Jurkat, Clone E6-1 (cell line): ENCODE measurements at places on chromosomes 4 and X.

- no peak for DNase-seq
Measured at GRCh38 chr4:172485007-172485406, 671.8 kb downstream of the GALNTL6 start.

GRCh38 chrX:35166023-35166422 is 223.4 kb downstream of the FAM47B start:
- no peak for DNase-seq

- DNase-seq: no peak
Measured at GRCh38 chr4:145181091-145181501, 707 bp upstream of the OTUD4 start.

DNA sequence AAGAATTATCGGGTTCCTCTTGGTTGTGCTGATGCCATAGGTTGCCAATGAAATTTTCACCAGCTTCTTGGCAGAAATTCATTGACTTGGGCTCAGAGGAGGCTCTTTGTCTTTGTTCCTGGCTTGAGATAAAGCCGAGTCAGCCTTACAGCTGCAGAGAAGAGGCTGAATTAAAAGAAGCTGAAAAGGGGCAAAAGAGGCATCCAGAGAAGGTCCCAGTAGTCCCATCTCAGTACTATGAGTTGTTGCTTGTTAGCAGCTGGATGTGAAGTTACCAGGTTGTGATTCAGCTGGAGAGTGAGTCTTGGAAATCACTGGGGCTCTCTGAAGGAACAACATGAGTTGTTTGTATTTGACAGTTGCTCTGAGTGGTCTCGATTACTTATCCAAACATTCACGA is 59.7 kb downstream of the SMAD1 start:
- no peak for DNase-seq

- DNase-seq: peak; percentile 51
Measured at GRCh38 chrX:129961180-129962083, 21.0 kb upstream of the BCORL1 start.

DNA sequence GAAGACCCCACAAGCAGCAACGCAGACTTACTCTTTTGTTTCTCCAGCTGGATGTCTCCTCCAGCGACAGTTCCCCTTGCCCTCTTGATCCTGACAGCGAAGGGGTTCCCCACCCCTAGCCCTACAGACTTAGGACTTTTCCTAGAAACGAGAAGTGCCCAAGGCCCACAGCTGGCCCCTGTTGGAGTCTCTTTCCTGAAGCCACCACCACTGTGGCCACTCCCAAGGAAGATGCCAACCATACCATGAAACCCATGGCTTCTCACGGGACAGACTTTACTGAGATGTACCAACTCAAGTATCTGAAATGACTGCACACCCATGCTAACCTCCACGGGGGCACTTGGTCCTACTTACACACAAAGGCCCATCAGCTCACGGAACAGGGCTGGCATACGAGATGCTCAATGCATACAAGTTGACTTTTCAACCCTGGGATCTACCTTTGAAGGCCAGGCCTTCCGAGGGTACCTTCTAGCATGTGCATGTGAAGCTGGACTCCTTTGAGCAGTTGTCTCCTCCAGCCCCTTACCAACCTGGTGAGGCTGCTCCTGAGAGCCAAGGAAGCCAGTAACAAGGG is 924 bp upstream of the IRAK1 start:
- no peak for DNase-seq

DNA sequence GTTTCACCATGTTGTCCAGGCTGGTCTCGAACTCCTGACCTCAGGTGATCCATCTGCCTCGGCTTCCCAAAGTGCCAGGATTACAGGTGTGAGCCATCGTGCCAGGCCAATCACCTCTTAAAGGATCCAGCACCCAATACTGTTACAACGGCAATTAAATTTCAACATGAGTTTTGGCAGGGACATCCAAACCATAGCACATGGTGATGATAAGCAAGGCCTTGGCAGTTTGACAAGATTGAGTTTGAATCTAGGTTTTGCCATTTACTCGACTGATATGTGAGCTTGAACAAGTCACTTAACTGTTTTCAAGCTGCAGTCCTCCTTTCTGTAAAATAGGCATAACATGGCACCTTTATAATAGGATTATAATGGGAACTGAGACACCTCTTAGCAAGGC is 84.1 kb downstream of the GPR82 start:
- no peak for DNase-seq

- DNase-seq: no peak
Measured at GRCh38 chr4:123986268-123986798, 589.7 kb downstream of the SPRY1 start.

DNA sequence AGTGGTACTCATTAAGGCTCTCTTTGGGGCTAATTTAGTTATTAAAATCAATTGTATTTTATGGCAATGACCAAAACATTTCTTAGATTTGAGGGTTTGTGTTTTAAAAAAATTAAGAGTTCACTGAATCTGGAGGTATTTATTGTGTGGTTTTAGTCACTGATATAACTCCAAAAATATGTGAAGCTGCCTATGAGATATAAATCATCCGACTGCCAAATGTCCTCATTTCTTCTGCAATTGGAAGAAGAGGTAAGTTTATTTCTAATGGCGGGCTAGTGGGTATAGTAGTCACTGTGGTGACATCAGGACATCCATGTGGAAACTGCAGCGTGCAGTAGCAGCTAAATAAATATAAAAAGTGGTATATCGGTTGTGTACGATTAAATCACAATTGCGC is 205.5 kb downstream of the MID1 start:
- DNase-seq: no peak

GRCh38 chr4:151537687-151538086 is 128.7 kb downstream of the FHIP1A start:
- no peak for DNase-seq

- no peak for DNase-seq
Measured at GRCh38 chrX:138719396-138719795, 7.9 kb upstream of the FGF13 start.

DNA sequence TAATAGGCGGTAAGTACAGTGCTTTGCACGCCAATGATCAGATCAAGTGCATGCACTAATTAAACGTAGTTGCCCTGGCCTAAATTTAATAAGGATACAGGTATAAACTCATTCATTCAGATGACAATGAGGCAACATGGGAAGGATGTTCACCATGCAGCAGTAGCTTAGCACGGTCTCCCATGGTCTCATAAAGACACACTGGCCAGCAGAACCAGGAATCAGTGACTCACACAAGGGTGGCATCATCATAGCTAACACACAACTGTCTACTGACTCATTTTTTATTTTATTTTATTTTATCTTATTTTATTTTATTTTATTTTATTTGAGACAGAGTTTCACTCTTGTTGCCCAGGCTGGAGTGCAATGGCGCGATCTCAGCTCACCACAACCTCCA is 42.7 kb downstream of the TMEM156 start:
- DNase-seq: no peak

GRCh38 chrX:154802947-154803346 is 2.3 kb downstream of the MPP1 start:
- no peak for DNase-seq

DNA sequence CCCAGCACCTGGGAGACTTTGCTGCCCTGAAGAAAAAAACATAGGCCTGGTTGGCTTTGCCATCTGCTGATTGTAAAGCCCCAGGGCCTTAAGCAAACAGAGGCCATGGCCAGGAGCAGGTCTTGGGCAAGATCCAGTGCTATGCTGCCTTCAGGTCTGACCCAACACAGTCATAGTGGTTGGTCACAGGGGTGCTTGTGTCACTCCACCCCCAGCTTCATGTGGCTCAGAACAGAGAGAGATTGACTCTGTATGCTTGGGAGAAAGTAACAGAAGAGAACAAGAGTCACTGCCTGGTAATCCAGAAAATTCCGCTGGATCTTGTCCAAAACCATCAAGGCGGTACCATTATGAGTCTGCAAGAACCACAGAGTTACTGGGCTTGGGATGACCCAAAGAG is 24.4 kb upstream of the SMARCA5 start:
- no peak for DNase-seq

GRCh38 chr4:141686879-141687278 is 50.5 kb downstream of the IL15 start:
- no peak for DNase-seq

GRCh38 chr4:134126000-134126560 is 75.5 kb downstream of the PABPC4L start:
- no peak for DNase-seq

DNA sequence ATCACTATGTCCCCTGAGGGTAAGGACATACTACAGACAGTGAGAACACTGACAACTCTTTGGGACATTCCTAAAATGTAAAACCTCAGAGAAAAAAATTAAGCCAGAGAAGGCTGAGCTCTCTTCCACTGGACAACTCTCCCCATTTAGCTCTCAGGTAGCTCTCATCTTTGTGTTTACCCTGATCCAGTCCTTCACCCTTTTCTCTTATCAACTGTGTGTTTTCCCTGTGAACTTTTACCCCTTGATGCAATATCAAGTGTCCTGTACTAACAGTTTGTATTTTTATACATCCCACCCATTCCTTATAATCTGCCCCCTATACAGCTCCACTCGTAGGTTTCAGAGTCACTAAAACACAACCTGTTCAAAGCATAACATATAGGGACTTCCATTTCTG is 182.6 kb downstream of the STIM2 start:
- no peak for DNase-seq

GRCh38 chrX:72584163-72584562 is 11.5 kb upstream of the HDAC8 start:
- DNase-seq: no peak

DNA sequence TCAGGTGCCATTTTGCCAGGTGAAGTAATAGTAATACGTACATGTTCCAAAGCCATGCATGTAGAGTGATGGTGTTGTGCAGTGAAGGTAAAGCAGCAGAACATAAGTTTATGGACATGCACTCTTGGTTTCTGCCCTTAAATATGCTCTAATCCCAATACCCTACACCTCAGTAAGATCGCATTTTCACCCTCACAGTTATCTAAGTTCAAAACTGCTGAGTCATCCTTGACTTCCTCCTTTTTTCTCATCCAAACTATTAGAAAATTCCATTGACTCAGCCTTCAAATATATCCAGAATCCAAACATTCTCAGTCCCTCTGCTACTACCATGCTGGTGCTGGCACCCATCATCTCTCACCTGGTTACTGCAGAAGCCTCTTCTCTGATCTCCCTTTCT is 652.9 kb upstream of the IGFBP7 start:
- DNase-seq: no peak

GRCh38 chr4:146437778-146438177 is 84.0 kb downstream of the SLC10A7 start:
- no peak for DNase-seq

GRCh38 chr4:77126809-77127208 is 30.2 kb upstream of the CCNG2 start:
- DNase-seq: peak; percentile 53
